ENCODE measurements at places on chromosomes 12 and 14.

DNA sequence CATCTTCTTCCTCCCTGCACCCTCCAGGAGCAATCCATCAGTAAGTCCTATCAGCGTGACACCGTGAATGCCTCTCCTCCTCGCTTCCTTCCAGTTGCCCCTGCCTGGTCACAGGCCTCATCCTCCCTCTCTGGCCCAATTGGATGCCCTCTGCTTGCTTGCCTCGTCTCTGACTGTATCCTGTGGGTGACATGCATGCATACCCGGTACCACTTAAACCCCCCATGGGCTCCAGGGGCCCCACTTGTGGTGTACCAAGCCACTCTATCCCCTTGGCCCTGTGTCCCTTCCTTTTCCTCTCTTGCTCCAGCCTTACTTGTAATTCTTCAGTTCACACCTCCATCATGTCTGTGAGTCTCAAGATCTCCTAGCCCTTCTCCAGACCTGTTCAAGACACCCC is 106.0 kb upstream of the RTL1 start:
- no peaks in the 10 kb centered on the region for H3K27me3 ChIP-seq
- H3K27ac ChIP-seq, result peak overlapping the region; percentile 35
- no peak overlapping the region for H3K4me3 ChIP-seq
- DNase-seq, result no peak
- H3K4me1 ChIP-seq, result peaks cover 32% of the 10 kb centered on the region

DNA sequence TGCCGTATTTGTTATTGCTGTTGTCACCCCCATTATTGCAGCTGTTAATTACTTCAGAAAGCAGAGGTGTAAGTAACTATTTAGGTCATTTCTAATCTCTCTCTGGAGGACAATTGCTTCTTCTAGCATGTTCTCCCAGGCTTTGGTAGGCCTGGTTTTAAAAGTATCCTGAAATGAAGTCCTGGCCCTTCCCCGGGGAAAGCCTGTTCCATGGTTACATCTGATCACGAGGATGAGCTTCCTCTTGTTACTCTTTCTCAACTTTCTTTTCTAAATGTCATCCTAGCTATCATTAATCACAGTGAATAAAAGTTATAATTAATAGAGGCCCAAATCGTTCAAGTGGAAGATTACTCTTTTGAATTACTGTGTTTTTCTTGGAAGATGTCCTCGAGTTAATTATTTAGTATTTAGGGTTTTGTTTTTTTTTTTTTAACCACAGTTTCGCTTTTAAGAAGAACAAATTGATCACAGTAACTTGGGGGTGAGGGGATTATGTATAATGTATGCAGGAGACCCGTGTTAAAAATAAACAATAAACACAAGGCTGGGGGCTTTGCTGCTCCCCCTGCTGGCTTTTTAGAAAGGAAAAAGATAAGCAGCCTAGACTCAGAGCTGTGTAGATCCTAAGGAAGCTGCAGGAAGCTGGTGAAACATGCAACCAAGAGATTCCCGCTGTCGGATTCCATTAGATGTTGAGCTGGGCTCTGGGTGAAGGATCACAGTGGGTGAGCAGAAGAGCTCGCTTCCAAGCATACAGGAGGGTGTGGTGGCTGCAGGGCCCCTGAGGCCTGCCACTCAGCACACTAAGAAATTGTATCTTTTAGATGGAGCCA is 420.1 kb downstream of the FUT8 start:
- peak; percentile 11 for DNase-seq
- no peaks in the 10 kb centered on the region for H3K36me3 ChIP-seq
- H3K4me3 ChIP-seq, result no peak overlapping the region
- peaks cover 7% of the 10 kb centered on the region for H3K4me1 ChIP-seq
- peaks cover 37% of the 10 kb centered on the region for H3K27me3 ChIP-seq

DNA sequence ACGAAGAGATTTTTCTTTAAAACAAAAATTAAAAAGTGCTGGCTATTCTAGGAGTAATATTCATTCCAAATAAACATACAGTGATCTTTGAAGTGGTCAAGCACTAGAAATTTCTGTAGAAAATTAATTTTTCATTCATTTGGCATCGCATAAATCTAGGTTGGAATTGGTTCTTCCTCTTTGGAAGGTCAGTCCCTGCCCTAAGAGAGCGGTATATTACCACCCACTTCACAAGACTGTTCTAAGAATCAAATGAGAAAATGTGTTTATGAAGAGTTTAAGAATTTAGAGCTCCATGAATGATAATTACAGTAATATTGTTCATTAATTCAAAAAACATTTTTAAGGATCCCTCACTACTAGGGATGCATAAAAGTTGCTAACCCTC is 444 bp upstream of the GEMIN2 start:
- H3K27ac ChIP-seq, result peak overlapping the region; percentile 80
- H3K27me3 ChIP-seq, result no peaks in the 10 kb centered on the region
- H3K36me3 ChIP-seq, result peaks cover under 1% of the 10 kb centered on the region
- H3K4me3 ChIP-seq, result peak overlapping the region; percentile 87
- peaks cover 3% of the 10 kb centered on the region for H3K4me1 ChIP-seq

DNA sequence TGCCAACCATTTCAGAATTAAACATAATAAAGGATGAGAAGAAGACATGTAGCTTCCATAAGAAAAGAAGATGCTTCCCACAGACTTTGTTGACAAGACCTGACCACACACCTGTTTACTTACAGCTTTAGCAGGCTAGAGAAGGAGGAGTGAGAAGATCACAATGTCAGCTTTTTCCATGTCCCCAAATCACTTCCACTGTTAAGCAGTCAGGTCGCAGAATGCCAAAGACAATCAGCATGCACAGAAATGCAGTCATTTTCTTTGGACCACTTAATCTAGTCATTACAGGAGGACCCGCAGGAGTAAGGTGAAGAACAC is 314.9 kb downstream of the SSPN start:
- H3K36me3 ChIP-seq, result no peaks in the 10 kb centered on the region
- H3K27me3 ChIP-seq, result no peaks in the 10 kb centered on the region
- no peak overlapping the region for H3K27ac ChIP-seq
- no peak for DNase-seq
- no peak overlapping the region for H3K4me3 ChIP-seq
- no peaks in the 10 kb centered on the region for H3K4me1 ChIP-seq

- peaks cover 3% of the 10 kb centered on the region for H3K4me1 ChIP-seq
- H3K4me3 ChIP-seq, result no peak overlapping the region
- no peaks in the 10 kb centered on the region for H3K36me3 ChIP-seq
- peak; percentile 73 for DNase-seq
- H3K27ac ChIP-seq, result no peak overlapping the region
- H3K27me3 ChIP-seq, result no peaks in the 10 kb centered on the region
These were observed 120.5 kb upstream of the DDHD1 start for GRCh38 chr14:53273671-53274072.

DNA sequence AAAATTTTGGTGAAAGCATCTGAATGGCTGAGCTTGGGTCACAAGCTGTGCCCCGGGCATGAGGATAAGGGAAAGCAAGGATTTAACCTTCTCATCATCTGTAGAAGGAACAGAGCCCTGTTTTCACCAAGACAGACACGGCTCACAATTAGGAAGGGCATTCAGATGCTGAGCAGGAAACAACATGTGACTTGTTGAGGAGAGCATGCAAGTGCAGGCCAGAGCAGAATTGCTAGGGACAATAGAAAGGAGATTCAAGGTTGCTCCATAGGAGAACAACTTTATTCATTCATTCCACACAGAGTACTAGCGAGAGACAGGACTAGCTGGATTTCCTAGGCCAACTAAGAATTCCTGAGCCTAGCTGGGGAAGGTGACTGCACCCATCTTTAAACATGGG is 14.6 kb upstream of the RILPL1 start:
- no peak overlapping the region for H3K27ac ChIP-seq
- H3K36me3 ChIP-seq, result no peaks in the 10 kb centered on the region
- peaks cover 3% of the 10 kb centered on the region for H3K27me3 ChIP-seq
- no peak overlapping the region for H3K4me3 ChIP-seq
- DNase-seq, result no peak
- no peaks in the 10 kb centered on the region for H3K4me1 ChIP-seq

- H3K4me1 ChIP-seq, result peaks cover 43% of the 10 kb centered on the region
- no peaks in the 10 kb centered on the region for H3K27me3 ChIP-seq
- peak overlapping the region; percentile 73 for H3K27ac ChIP-seq
- no peak overlapping the region for H3K4me3 ChIP-seq
- DNase-seq, result peak; percentile 72
These were observed 39.2 kb downstream of the LTBP2 start for GRCh38 chr14:74572726-74573301.

GRCh38 chr12:18483698-18484325 is 222.5 kb downstream of the PIK3C2G start:
- no peaks in the 10 kb centered on the region for H3K36me3 ChIP-seq
- DNase-seq, result peak; percentile 15
- no peaks in the 10 kb centered on the region for H3K27me3 ChIP-seq
- H3K27ac ChIP-seq, result no peak overlapping the region
- H3K4me1 ChIP-seq, result no peaks in the 10 kb centered on the region

DNA sequence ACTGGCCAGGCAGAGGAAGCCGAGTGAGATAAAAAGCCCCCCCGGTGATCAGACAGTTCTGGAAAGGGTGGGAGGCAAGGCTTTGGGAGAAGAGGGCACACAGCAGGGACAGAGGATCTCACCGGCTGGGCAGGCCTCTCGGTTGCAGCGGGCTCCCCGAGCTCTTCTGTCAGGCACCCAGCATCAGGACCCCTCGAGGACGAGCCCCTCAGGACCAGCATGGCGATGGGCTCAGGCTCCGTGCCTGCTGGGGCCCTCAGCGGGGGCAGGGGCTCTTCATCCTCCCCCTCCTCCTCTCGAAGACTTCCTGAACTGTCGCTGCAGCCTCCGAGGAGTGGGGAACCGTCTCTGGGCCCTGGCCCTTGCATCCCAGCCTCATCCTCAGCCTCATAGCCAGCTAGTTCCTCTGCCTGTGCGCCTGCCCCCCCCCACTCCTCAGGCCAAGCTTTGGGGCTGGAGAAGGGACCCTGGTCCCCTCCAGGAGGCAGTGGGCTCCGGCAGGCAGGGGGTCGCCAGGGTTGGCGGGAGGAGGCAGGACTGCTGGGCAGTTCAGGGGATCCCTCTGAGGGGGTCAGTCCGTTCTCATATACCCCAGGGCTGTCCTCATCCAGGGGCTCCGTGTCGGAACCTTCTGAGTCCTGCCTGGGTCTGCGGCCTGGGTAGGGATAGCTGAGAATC is 3.4 kb upstream of the AP1G2 start:
- no peak overlapping the region for H3K27ac ChIP-seq
- peaks cover 16% of the 10 kb centered on the region for H3K4me1 ChIP-seq
- no peak overlapping the region for H3K4me3 ChIP-seq

DNA sequence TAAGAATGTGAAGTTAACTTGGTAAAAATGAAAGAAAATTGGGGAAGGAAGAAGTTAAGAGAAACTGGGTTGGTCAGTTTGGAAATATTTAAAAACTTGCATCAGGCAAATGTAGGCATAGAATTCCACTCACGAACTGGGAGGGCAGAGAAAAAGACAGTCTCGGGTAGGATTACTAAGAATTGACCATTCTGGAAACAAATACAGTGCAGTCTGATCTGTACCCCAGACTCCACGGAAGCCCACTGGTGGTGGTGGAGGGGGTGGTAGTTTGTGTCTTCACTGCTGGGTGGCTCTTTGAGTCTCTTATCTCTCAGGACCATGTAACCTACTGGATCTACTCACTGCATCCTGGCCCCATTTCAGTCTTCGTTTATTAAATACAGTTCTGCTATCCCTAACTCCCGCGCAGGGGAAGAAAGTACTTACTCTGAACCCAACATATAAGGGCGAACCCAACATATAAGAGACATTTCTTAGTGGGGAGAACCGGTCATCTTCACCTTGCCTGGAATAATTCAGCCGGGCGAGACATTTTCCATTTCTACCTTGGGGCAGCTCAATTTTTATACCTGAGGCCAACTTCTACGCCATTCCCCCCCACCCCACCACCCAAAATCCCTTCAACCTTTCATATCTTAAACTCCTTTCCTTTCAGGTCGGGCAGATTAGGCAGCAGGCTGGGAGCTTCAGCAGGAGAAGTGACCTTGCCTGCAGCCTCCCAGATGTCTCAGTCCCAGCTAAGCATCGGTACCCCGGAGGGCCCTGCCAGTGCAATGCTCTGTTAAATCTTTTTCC is 1.7 kb downstream of the SLC2A3 start:
- H3K27me3 ChIP-seq, result no peaks in the 10 kb centered on the region
- peak overlapping the region; percentile 65 for H3K4me3 ChIP-seq
- peaks cover 19% of the 10 kb centered on the region for H3K36me3 ChIP-seq

DNA sequence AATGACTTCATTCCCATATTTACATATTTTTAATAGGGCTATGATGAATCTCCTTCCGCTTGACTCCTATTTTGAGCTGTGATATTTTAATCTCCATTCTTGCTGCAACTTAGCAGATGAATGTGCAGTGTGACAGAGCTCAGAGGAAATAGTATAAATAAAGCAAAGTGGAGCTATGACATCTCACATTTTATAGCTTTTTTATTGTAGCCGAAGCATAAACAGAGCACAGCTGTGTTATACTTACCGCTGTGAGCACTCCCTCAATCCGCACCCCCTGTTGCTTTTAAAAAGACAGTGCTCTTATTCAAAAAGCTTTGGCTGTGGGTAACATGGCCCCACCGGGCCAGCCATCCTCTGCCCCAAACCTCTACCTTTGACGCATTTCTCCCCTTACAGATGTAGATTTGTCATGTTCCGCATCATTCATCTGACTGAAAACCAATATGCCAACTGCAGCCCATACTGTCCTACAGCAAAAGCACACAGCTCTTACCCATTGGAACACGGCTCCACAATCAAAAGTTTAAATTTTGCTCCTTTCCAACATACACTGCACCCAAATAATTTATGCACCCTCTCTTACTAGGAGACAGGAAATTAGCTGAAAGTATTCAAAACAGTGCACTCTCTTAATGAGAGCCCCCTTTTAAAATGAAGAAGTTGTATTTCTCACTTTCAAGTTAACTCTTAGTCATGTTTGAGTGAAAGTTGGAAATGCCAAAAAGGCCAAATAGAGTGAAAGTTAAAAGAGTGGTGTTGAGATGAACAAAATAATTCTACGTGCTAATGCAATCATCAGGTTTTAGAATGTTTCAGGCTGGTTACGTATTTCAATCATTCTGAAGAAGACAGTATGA is 429.3 kb upstream of the SOX5 start:
- no peaks in the 10 kb centered on the region for H3K4me1 ChIP-seq
- H3K27ac ChIP-seq, result peak overlapping the region; percentile 17
- no peaks in the 10 kb centered on the region for H3K27me3 ChIP-seq

DNA sequence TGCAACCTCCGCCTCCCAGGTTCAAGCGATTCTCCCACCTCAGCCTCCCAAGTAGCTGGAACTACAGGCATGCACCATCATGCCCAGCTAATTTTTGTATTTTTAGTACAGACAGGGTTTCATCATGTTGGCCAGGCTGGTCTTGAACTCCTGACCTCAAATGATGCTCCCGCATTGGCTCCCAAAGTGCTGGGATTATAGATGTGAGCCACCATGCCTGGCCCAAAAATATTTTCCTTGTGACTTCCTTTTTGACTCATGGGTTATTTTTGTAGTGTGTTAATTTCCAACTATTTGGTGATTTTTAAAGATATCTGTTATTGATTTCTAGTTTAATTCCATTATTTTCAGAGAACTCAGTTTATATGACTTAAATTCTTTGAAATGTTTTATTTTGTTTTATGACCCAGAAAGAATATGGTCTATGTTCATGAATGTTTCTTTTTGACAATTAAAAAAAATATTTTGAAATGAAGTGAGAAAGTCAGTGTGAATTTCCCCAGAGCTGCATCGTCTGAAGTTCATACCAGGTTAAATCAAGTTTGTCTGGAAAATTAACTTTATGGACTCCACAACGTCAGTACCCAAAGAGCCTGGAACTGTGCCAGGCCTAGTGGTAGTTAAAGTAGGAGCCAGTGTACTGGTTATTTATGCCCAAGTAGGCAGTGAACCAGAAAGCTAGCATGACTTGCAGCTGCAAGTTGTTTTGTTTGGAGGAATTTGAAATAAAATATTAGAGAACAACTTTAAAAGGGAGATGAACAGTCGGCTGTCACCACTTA is 2.8 kb upstream of the CDKL1 start:
- no peak overlapping the region for H3K27ac ChIP-seq
- DNase-seq, result peak; percentile 48
- peaks cover 13% of the 10 kb centered on the region for H3K4me1 ChIP-seq
- no peaks in the 10 kb centered on the region for H3K27me3 ChIP-seq
- no peaks in the 10 kb centered on the region for H3K36me3 ChIP-seq

GRCh38 chr14:85401384-85401783 is 128.6 kb upstream of the FLRT2 start:
- H3K27me3 ChIP-seq, result no peaks in the 10 kb centered on the region
- DNase-seq, result peak; percentile 95
- peaks cover 13% of the 10 kb centered on the region for H3K4me1 ChIP-seq

Data from muscle of leg (tissue), 16 donors.